ENCODE measurements at places on chromosomes 12 and 14.

GRCh38 chr12:13727707-13728195 is 253.7 kb downstream of the GRIN2B start:
- no peak for DNase-seq

DNA sequence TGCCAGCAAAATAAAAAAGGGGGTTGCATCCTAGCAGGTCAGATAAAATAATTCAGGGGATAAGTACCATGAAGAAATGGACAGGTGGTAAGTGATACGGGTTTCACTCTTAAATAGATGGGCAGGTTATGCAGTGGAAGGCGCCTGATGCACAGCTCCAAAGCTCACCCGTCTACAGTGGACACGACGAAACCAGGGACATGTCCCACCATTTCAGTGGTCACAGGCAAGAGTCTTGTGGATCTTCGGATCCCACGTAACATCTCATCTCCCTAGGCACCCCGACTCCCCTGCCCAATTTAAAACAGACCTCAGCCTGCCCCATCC is 60.5 kb downstream of the DDX51 start:
- no peak for DNase-seq

GRCh38 chr12:121461048-121461447 is 61.1 kb downstream of the RNF34 start:
- DNase-seq, result no peak

DNA sequence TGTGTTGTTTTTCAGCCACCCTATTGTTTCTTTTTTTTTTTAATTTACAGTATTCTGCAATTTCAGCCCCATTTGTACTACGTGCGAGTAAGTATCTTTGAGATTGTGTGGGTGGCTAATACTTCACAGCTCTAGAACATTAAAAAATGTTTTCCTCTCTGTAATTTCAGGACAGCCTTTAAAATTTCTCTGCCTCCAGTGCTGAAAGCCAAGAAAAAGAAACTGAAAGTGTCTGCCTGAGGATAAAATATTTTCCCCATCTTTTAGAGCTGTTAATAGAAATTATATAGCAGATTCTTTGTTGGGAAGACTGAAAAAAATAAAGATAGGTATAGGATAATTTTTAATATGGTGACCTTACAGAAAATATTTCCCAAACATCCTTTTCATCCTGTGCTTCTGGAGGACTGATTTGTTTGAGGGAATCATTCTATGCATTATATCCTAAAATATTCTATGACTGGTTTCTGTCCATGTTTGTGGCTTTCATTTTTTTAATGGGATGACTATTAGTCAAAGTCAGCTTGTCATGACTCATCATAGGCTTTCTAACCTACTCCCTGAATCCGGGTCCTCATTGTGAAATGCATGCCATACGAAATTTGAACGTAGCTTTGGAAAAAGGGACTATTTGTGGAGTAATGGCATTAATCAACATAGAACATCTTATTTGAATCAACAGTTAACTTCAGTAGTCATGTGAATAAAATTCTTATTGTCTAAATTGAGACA is 10.8 kb upstream of the TCTN2 start:
- DNase-seq, result peak; percentile 88

- DNase-seq, result no peak
Measured at GRCh38 chr12:6612247-6612646, 5.1 kb upstream of the CHD4 start.

DNA sequence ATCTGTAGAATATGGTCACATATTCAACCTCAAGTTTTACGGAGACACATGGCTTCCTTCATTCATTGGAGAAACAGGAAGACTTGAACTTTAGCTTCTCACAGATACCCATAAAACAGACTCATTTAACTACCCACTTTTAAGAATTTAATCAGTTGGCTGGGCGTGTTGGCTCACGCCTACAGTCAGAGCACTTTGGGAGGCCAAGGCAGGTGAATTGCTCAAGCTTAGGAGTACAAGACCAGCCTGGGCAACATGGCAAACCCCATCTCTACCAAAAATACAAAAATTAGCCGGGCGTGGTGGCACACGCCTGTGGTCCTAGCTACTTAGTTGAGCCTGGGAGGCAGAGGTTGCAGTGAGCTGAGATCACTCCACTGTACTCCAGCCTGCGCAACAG is 64.7 kb upstream of the STAC3 start:
- DNase-seq, result peak; percentile 8

GRCh38 chr12:82682326-82682725 is 4.4 kb upstream of the TMTC2 start:
- no peak for DNase-seq

DNA sequence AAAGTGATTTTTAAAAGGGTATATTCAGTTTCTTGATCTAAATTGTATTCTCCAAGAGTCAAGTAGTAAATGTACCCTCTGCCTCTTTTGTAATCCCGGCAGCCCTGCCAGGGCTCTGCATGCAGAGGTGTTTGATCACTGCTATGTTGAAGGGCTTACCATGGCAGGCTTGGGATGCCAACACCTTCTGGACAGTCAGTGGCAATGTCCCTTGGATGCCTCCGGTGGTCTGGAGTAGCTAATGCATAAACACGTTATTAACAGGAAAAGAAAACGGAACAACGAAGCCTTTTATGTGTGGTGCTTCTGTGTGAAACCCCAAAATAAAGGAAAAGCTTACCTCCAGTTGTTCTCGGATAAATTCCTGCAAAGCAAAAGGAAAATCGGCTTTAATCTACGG is 19.9 kb downstream of the EIF2B2 start:
- peak; percentile 36 for DNase-seq

GRCh38 chr12:85821206-85821605 is 15.0 kb downstream of the RASSF9 start:
- DNase-seq, result no peak

- peak; percentile 31 for DNase-seq
Measured at GRCh38 chr12:24561882-24562770, 386.8 kb downstream of the BCAT1 start.

DNA sequence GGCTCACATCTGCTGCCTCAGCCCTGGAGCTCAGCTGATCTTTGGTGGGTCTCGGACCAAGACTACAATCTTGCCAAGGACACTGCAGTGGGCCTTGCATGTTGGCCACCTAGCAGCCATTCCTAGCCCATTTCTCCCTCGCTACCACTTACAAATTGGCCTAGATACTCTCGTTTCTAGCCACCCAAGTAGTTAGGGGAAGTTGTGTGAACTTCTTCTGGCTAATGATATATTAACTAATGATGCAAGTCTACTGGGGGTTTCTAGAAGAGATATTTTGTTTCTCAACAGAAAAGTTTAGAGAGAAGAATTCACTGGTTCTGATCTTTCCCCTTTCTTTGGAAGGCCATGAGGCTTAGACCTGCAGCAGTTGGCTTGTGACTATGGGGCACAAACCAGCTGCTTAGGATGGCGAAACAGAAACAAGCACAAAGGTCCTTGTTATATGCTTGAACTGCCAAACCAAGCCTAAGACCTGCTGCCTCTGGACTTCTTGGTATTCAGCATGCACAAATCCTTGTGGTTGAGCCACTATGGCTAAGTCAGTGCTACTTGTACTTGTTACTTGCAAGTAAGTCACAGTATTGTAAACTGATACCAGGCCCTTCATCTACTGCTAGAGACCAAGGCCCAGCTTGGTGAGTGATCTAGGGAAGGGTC is 30.5 kb upstream of the GPATCH2L start:
- DNase-seq, result no peak

DNA sequence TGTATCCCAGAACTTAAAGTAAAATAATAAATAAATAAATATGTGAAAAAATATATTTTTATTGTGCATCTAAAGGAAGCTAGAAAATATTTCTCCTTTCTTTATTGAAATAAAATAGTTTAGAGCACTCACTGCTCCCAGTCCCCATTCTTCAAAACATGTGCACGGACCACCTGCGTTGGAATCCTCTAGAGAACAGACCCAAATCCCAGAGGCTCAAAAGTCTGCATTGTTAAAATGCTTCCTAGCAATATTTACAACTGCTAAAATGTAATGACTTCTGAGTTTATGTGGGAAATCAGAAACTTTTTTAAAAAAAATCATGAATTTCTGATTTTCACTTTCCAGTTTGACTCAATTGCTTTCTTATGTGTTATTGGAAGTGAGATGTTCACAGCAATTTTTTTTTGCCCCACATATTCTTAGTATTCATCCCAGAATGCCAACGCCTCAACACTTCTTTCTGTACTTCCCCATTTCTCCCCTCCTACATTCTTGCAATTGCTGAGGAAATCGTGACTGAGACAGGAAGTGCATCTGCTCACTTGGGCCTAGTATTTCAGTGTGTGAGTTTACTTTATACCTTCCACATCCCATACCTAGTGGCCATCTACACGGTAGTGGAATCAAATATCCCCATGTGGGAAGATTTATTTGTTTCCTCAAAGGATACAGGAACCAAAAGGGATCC is 116.0 kb upstream of the FLRT2 start:
- no peak for DNase-seq

DNA sequence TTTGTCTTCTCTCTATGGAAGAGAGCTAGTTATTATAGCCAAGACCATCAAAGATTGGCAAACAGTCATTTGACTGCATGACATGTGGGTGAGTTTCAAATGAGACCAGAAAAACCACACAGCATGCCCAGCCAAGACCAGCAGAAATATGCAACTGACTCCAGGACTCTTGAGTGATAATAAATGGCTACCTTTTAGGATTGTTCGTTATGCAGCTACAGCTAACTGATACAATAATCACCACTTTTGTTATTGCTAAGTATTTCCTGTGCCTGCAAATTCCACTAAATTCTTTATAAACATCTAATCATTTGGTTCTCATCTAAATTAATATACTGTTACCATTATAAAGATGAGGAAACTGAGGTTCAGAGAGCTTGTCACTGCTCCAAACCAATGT is 528.4 kb upstream of the TBX3 start:
- DNase-seq, result no peak

GRCh38 chr12:89892436-89892835 is 183.8 kb upstream of the ATP2B1 start:
- DNase-seq, result no peak

- DNase-seq, result no peak
Measured at GRCh38 chr12:94625531-94625930, 24.8 kb downstream of the TMCC3 start.

DNA sequence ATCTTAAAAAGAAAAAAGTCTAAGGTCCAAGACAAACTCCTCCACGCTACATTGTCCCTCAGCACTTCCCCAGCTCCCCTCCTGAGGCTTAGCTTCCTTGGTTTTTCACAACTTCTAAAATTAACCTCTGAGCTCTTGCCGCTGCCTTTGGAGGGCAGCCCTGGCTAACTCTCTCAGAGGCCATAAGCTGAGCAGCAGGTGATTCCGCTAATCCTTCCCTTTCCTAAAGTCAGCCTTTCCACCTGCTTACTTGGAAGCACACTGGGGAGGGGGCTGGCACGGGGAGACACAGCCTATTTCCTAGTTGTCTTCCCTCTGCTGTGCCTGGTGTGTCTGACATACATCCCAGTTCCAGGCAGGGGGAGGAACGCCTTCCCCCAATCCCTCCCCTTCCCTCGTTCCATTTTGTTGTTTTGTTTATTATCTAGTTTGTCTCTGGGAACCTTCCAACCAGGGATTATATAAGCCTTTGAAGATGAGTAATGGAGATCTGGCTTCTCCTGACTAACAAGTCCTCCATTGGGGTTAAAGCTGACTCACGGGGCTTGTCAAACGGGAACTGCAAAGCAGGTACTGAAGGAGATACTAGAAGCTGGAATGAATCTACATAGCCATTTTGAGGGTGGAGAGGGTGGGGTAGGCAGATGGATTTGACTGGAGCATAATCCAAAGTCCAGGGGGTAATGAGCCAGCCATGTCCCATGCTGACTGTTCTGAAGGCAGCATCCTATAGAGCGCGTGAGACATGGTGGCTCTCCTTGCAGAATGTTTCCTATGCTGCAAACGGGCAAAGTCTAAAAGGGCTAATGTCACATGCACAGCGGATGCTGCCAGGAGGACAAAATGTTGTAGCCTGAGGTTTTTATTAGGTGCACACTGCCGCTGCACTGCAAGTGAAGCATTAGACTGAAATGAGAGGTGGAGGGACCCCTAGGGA is 230.8 kb downstream of the FOXN3 start:
- DNase-seq, result peak; percentile 73

DNA sequence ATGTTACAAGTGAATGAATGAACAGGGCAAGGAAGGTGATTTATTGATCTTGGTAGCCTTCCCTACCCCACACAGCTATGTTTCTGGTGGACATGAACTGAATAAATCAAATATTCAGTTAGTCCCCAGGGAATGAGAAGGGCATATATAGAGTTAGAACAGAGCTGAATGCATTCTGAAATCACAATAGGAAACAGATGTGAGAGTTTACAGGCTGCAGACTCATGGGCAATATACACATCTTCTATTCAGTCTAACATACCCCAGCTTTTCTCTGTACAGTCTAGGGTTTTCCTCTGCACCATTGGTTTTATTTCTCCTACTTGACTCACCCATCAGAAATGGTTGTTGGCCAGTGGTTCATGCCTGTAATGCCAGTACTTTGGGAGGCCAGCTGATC is 7.3 kb upstream of the STX2 start:
- DNase-seq, result no peak

GRCh38 chr14:100305324-100306100 is 732 bp downstream of the SLC25A29 start:
- no peak for DNase-seq

DNA sequence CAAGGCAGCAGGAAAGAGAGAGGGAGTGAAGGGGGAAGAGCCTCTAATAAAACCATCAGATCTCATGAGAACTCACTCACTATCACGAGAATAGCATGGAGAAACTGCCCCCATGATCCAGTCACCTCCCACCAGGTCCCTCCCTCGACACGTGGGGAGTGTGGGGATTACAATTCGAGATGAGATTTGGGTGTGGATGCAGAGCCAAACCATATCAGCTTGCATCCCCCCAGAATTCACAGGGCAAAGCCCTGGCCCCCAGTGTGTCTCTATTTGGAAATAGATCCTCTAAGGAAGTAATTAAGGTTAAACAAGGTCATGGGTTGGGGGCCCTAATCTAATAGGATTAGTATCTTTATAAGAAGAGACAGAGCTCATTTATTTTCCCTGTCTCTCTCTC is 56.1 kb upstream of the TCL1A start:
- no peak for DNase-seq

DNA sequence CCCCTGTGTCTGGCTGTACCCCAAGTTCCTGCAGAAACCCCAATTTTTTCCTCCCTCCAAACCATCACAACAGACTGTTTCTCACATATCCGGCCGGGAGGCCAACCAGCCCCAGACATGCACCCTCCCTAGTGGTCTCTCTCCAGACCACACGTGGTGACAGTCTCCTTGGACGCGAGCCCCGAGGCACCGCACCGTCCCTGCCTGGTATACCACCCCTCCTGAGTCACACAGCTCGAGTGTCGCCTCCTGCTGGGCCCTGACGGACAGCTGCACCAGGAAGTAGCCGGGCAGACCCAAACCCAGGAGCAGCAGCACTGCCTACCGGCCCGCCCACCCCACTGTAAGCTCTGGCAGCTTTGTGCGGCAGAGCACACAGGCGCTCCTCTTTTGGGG is 97.4 kb downstream of the RFLNA start:
- DNase-seq, result peak; percentile 25

DNA sequence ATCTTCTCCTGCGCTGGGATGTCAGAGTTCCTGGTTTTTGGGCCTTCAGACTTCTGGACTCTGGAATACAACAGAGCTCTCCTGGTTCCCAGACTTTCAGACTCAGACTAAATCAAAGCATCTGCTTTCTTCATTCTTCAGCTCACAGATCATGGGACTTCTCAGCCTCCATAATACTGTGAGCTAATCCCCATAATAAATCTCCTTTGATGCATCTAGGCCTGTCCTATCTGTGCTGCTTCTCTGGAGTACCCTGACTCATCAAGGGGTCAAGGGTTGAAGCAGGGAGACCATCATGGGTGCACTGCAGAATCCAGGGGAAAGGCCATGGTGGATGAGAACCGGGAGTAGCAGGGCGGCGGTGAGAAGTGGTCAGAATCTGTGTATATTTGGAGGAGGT is 1094.1 kb upstream of the TMEM132C start:
- DNase-seq, result no peak
